Stimulated activated CD4-positive, alpha-beta T cell treated with anti-CD3 and anti-CD28 coated beads, Interleukin-1b, Interleukin-23, amount 100 ng/mL, for 48 hours (primary cell): ENCODE measurements at places on chromosomes 1 and 21.

- no peak for DNase-seq
Measured at GRCh38 chr21:14858311-14858710, 206.5 kb downstream of the NRIP1 start.

DNA sequence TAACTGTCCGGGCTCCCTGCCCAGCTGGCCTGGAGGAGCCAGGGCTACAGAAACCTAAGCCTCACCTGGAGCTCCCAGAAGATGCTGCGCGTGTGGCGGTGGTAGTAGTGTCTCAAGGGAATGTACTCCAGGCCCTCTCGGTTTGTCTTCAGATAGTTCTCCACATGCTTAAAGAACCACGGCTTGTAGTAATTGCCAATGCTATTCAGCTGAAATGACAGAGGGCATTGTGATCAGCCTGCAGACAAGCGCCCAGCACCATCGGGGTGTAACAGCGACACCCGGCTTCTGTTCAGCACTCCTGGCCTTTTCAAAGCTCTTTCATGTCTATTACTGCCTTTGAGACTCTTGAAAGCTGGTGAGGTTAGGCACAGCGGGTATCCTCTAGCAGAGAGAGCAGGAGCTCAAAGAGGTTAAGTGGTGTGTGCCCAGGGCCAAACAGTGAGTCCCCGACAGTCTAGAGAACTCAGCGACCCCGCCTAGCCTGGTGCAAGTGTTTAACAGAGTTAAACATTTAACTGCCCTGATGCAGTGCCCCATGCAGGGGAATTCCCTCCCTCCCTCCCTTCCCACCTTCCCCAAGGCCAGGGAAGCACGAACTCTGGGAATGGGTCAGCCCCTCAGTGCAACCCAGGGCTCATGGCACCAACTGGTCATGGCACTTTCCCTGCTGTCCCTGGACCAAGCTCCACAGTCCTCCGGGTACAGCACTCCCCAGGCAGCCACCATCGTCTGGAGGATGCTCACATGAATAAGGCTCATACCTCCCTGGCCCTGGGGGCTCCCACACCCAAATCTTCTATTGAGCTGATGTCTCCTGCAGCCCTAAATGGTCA is 21.5 kb downstream of the DHCR24 start:
- DNase-seq: no peak

DNA sequence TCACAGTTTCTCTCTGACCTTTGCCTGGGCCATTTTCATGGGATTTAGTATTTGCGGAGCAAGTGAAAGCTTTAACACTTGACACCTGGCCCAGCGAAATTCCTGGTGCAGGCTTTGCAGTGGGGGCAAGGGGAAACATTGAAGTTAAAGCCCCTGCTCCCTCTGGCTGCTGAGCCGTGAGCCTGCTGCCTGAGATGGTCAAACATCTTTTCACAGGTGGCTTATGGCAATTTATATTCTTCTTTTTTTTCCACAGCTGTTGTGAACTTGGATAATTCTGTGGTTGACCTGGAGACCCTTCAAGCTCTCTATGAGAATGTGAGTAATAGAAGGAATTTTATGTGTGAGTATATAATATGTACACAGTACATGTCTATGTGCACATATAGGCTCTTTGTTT is 202.9 kb downstream of the FMN2 start:
- DNase-seq: no peak

DNA sequence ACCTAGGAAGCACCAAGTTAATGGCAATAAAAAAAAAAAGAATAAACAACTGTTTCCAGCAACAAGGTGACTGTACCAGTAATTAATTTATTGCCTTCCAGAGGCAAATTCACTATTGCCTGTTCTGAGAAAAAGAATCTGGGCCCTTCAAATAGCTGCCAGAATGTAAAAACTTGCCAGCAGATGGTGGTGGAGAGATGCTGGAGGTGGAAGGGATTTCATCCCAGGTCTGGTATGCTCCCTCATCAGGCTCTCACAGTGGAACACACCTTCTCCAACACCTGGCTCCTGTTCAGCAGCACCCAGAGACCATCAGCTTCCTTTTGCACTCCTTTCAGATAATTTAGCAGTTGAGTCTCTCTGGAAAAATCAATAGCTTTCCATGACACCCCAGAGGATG is 792.9 kb upstream of the ADAMTS5 start:
- DNase-seq: no peak

- DNase-seq: no peak
Measured at GRCh38 chr1:75589637-75590036, 21.3 kb downstream of the SLC44A5 start.

- DNase-seq: no peak
Measured at GRCh38 chr1:37949524-37950152, 2.8 kb upstream of the INPP5B start.

GRCh38 chr1:162357681-162358266 is 18.9 kb downstream of the SPATA46 start:
- no peak for DNase-seq

DNA sequence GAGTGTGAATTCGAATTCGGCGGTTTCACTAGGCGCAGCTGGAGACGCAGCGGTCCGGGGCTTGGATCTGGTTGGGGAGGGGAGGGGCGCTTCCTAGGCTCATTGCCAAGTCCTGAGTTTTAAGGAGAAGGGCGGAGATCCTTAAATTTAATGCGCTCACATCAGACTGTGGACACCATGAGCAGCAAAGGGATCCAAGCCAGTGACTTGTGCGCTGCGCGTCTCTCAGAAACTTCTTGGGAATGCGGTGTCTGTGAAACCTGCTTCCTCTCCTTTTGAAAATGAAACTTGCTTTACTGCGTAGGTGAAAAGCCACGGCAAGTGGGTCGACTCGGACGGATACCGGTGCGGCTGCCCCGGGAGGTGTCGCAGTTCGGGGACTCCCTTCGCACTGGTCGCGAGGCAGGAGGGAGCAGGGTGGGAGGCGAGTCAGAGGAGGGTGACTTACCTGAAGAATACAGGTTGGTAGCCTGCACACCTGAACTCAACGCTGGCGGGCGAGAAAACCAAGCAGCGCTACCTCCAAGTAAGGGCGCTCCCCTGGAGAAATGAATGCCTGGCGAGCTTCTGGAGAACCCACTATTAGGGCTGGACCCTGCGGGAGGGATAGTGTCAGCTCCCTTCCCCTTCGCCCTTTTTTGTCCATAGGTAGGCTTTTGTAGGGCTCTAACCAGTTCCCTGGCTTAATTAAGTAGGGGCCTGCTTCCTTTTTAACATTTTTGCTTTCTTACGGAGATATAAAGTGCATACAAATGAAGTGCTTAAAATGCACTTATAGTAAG is 992 bp downstream of the TENT5C start:
- DNase-seq: peak; percentile 32
